ENCODE measurements at places on chromosomes 13 and 19.
A peak's percentile ranks its signal among the peaks of the same experiment; 100 is the strongest.

DNA sequence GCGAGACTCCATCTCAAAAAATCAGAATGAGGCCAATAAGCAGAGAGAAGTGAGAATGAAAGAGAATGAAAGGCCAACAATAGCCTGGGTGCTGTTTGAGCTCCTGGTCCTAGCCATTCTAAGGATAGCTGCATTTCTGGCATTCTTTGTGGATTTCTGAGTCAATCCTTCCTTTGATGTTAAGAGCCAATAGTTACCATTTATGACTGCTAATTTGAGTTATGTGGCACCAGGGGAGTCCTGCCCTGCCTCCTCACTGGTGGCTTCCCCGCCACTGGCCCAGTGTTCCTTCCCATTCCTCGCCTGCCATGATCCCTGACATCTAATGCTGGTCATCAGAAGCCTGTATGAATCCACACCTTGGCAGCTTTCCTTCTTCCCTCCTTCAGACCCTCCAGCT is 991.2 kb downstream of the UQCRFS1 start:
- DNase-seq = no peak

- DNase-seq = no peak
Measured at GRCh38 chr13:23919006-23919405, 21.7 kb upstream of the C1QTNF9B start.

- DNase-seq = no peak
Measured at GRCh38 chr19:41027273-41027967, 36.3 kb downstream of the CYP2B6 start.

DNA sequence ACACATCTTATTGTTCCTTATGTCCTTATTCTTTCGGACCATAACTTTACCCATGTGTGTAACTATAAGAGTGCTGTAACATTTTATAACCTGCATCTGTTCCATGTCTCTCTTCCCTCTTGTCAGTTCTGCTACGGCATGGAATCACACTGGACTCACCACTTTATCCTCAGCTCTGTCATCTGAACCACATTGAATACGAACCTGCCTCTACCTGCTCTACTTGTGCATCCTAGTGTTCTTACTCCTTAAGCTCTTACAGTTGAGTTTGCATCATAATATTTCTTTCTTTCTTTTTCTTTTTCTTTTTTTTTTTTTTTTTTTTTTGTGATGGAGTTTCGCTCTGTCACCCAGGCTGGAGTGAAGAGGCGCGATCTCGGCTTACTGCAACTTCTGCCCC is 180.9 kb downstream of the GPC5 start:
- no peak for DNase-seq

GRCh38 chr19:43367822-43368221 is 14.3 kb downstream of the CD177 start:
- no peak for DNase-seq

DNA sequence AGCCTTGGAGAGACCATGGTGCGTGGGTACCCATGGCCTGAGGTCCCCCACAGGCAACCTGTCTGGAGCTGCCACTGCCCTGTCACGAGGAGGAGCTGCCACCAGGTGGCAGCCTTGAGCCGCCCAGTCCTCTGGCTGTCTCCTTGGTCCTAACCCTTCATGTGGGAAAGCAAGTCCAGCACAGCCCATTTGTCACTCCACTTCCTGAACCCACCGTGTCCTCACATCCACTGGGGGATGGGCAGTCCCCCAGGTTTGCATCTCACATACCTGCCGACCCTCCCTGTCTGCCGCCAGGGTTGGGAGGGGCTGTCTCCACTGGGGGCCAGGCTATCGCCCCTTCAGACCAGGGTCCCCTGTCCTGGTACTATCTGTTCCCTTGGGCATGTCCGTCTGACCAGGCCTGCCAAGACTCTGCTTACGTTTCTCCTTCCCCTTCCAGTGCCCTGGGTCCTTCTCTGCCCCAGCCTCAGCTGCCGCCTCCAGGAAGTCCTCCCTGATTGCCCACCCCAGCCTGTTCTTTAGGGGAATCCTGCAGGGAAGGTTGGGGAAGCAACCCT is 4.5 kb downstream of the FAM174C start:
- peak; percentile 82 for DNase-seq

DNA sequence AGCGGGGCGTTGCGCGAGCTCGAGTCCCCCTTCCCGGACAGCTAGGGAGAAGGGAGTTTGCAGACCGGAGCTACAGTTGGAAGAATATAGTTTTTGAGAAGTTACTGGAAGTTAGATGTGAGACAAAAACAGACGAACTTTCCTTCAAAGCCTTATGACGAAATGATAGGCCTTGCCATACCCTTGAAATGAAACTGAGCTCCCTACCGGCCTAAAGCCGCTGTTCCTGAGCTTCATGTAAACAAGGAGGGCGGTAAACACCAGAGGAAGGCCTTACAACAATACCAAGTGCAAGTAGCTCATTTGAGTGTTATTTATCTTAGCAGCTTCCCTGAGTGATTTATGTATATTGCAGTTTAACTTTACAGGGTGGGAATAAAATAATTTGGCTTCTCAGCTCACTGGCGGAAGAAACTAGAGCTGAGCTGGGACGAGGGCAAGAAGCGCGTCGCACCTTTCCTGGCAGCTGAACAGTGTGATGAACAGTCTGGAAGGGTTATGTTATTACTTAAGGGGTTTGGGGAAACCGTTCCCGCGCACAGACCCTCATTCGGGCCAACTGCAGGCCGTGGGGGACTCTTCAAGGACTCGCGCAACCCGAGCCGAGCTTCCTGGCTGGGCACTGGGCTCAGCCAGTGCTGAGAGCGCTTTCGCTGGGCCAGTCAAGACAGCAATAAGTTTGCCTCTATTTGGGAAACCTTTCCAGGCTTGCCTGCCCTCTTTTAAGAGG is 111.2 kb downstream of the KCNRG start:
- peak; percentile 77 for DNase-seq

Data from DMS53 (cell line).